ENCODE measurements at places on chromosomes 16 and 17.

DNA sequence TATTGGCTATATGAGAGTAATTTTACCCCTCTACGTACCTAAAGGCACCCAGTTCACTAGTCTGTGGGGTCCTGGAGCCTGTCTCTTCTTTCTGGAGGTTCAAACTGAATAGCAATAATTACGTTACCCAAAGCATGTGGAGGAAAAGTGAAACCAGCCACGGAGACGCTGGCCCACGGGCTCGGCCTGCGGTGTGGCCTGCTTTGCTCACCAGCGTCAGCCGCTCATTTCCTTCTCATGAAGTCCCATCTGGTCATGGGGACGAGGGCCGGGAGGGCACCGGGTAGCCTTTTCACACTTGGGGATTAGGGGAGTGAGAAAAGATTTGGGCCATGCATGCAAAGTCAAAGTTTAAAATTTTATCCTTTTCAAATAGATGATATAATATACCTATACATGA, 26.9 kb downstream of the ELAC2 start:
- no peak for DNase-seq

GRCh38 chr16:20683812-20684211, 13.7 kb downstream of the ACSM1 start:
- no peak for DNase-seq

DNA sequence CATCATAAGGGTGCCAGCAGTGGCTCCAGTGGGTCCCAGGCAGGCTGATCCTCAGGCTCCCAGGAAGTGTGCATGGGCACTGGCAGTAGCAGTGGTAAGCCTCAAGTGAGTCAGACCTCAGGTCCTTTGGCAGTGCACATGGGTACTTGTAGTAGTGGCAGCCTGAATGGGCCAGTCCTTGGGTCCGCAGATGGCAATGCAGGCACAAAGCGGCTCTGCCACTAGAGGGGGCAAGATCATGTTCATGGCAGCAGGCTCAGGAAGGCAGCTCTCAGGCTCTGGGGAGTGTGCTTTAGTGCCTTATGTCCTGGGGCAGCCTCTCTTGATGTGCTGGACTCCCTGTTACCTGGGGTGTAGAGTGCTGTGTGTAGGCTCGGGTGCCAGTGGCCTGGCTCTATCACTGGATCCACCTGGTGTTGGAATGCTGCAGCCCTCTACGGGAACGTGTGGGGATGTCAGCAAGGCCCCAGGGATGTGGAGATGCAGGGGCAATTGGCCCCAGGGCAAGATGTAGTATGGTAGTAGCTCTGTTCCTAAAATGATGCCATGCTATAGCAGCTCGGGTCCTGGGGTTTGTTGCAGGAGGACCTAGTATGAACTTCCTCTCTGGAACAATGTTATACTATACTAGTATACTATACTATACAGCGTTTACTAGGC, 11.0 kb downstream of the ACSM3 start:
- no peak for DNase-seq

DNA sequence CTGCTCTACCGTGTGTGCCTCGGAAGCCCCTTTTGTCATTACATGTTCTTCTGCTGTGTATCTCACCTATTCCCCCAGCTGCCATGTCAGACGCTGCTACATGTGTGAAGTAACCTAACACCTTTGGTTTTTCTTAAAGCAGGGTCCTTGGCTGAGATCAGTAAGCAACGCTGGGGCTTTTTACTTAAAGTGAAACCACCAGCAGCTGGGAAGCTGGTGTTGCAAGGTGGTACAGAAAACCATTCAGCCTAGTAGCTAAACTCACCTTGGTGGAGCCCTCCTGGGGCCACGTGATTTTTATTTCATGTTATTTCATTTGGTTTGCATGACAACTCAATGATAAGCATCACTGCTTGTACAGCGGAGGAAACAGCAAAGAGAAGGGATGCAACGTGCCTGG, 62.6 kb downstream of the PLCG2 start:
- no peak for DNase-seq

- no peak for DNase-seq
These were observed 16.9 kb downstream of the NARF start for GRCh38 chr17:82475458-82475857.

GRCh38 chr16:430904-431303, 5.5 kb downstream of the RAB11FIP3 start:
- no peak for DNase-seq

DNA sequence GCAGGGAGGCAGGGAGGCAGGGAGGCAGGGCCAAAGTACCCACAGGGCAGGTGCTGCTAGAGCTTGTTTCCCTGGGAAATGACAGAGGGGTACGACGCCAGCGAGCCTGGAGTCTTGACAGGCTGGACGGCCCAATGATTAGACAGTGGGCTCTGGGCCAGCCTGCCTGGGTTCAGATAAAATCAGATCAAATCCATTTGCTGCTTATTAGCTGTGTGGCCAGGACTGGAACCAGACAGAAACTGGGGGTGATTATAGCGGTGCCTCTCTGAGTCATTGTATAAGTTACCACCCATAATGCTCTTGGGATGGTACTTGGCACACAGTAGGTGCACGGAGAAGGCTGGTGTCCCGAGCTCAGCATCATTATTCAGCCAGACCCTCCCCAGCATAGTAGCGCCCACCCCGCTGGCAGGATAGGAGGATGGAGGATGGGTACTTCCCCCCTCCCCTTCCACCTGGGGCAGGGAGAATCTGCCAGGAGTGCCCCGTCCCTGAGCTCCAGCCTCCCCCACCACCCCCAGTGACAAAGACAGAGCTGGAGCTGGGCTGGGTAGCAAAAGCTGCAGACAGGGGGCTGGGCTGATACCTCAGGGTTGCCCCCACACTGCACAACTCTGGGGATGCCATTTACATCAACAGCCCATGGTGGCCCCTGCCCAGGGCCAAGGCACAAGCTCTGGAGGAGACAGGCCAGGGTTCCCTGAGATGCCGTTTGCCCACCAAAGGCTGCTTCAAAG, 77.6 kb upstream of the TNRC6C start:
- DNase-seq, result no peak

- DNase-seq, result peak; percentile 68
These were observed at the start of gene B3GNT9 for GRCh38 chr16:67150833-67151396. Gene B3GNT9, minus strand, starts transcription at chr16:67150998. Its CDS starts 513 bp downstream, at chr16:67150485.

- DNase-seq, result no peak
These were observed 14.8 kb downstream of the RFWD3 start for GRCh38 chr16:74651841-74652240.

GRCh38 chr17:28093999-28094716, 51.7 kb downstream of the NLK start:
- DNase-seq, result no peak

DNA sequence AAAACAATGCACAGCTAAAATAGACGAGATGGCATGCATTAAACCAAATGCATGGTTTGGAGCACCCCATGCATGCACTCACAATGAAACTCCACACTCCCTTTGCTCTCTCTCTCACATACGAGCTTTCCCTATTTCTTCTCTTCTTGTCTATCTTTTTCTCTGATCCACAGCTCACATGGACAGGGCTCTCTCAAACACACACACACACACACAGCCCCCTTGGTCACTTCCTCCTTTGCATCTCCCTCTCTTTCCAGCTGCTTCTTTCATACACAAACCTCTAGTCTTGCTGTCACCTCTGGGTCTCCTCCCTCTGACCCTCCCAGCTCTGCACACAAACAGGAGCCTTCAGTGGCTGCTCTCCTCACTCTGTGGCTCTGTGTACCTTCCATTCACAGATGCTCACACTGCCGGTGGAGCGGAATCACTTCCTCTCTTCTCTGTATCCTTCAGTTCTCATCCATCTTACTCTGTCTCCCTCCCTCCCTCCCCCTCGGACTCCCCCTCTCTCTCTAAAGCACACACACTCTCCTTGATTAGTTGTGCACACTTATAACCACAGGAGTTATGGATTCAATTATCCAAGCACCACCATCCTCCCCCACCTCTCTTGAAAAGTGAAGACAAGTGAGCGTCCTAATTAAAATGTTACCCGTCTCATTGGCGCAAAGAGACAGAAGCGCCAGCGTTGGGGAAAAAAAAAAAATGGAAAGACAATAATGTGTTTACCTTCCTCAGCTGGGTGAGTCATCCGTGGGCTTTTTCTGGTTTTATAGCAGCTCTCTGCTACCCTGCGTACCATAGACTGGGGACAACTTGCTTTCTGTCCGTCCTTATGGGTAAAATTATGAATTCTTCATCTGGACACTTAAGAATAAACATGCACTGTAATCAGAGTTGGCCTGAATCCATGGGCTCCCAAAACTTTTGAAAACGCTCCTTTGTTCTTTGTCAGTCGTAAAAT, 90.8 kb downstream of the SHISA6 start:
- DNase-seq, result no peak

DNA sequence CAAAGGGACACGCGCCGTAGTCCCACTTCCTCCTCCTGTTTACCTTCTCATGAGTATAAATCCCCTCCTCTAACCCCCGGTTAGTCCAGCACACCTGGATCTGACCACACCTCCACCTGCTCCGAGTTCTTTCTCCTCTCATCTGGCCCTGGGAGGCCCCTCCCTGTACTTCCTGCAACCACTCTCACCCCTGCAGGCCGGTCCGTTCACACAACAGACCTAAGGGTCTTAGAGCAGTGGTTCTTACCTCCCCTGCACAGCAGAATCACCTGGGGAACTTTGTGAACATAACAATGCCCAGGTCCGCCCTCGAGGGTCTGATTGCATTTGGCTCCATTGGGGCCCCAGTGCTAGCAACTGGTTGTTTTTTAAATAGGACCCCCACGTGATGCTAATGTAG, 24.8 kb downstream of the TMEM114 start:
- DNase-seq, result peak; percentile 16

- DNase-seq, result no peak
These were observed 2.5 kb downstream of the RAB34 start for GRCh38 chr17:28715217-28715616.

- no peak for DNase-seq
These were observed 36.2 kb downstream of the NDE1 start for GRCh38 chr16:15686287-15686686.

DNA sequence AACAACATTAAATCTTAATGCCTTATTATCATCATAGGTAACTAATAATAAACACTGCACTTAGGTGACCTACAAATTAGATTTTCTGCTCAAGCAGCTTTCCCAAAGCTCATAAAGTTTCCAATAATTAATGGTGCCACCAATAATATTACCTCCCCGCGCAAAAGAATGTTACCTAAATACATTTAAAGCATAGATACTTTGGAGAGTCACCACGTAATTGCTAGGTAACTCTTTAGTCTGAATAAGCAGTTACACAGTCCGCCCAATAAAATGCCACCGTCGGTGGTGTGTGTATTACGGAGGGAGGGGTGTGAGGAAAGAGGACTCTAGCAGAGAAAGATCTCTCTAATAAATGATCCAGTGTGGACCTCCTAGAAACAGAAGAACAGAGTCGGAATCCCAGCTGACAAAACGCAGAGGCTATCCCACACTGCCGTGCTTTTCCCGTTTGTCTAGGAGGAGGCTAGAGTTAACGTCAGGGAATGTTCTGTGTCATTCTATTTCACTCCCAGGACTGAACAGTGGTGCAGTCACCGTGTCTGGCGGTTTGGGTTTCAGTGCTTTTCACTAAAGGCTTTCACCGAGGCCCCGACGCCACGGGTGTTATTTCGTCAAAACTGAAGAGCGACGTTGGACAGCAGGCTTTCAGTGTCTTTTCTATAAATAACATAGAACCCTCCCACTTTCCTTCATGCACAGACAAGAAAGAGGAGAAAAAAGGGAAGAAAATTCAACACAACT, 630 bp downstream of the RNFT1 start:
- no peak for DNase-seq

GRCh38 chr17:4786106-4786511, at the start of gene VMO1:
Gene VMO1, minus strand, starts transcription at chr17:4786364. Its CDS starts 12 bp downstream, at chr17:4786352.
- no peak for DNase-seq

DNA sequence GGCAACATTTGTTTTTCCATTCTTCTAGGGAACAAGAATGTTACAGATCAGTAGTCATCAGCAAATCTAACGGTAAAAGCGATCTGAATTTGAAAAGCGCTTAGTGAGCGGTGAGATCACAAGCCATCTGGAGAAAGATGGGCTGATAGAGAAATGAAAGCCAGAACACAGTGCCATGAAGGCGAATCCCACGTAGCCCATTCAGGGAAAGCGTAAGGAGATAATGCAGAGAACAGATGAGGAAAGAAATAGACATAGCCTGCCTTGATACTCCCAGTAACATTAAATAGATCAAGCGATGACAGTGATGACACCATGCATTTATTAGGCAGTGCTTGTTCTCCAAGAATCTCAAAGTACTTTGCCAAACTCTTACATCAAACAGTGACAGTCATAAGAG, 183.1 kb upstream of the PSMD7 start:
- peak; percentile 31 for DNase-seq

DNA sequence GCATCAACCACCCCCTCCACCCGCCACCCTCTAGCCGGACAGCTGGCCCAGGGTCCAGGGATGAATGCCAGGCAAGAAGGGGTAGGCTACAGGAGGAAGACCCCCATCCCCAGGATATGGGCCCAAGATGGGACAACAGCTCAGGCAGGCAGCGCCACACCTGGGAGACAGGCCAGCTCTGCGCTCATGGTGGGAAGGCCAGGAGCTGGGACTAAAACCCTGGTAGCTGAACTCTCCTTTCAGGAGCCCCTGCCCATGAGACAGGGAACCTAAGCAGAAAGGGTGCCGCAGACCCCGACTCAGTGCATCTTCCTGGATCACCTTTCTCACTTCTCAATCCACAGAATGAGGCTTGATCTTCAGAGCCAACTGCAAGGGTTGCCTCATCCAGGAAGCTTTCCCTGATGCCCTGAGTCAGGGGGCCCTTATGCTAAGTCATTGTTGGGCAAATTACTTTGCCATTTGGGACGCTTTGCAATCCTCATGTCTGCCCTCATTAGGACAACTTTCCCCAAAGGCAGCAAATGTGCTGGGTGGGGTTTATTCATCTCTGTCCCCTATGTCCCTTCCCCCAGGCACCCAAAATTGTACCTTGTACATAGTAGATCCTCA, 9.0 kb downstream of the ZDHHC1 start:
- DNase-seq, result no peak

DNA sequence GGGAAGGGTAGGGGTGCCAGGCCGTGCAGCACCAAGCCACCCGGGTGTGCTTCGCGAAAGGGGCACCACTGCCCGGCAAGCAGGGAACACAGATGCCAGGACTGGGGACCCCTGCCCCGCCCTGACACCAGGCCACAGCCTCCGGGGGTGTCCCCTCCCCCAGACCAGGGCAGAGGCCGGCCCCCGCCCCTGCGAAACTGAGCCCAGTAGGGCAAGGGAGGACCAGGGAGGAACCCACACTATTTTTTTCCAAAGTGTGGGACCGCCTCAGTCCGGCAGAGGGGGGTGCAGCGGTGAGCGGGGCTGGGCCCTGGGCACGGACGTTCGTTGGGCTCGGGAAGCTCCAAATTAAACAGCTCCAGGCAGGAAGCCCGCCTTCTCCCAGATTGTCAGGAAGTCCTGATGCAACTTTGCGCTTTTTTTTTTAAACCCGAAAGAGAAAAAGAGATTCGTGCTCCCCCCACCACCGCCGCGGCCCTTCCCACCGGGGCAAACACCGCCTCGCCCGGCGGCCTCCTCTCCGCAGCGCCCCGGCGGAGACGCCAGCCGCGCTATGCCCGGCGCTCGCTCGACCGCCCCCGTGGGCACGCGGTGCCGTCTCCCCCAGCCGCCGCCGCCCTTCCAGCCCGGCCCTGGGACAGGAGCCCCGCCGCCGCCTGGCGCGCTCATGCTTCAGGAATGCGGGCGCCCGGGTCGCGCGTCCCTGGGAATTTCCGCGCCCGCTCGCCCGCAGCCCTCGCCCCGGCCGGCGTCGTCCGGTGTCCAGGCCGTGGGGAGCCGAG, 755 bp downstream of the PIEZO1 start:
- peak; percentile 84 for DNase-seq
